ENCODE measurements at places on chromosomes 11 and 22. TPM values are rescaled to one million over a fixed set of nuclear protein-coding genes. Genes with fewer than 3 reads are reported as not detected.
A peak's percentile ranks its signal among the peaks of the same experiment; 100 is the strongest.

C11orf16 gene
- not detected for total RNA-seq

OR52J3 gene
- not detected for total RNA-seq

OR8I2 gene
- total RNA-seq, result not detected

KCNJ11 gene
- 0.26 TPM for total RNA-seq

ANO5 gene
- total RNA-seq, result not detected

KDM2A gene
- total RNA-seq, result 366 TPM

PHF21B gene
- not detected for total RNA-seq

KLHDC7B gene
- total RNA-seq, result 3.8 TPM

MMP8 gene
- total RNA-seq, result not detected

FAM180B gene
- total RNA-seq, result 0.23 TPM

LRRC32 gene
- 11.5 TPM for total RNA-seq

- DNase-seq, result no peak
Observed at GRCh38 chr11:85269109-85269508, 358.0 kb downstream of the DLG2 start.

DNA sequence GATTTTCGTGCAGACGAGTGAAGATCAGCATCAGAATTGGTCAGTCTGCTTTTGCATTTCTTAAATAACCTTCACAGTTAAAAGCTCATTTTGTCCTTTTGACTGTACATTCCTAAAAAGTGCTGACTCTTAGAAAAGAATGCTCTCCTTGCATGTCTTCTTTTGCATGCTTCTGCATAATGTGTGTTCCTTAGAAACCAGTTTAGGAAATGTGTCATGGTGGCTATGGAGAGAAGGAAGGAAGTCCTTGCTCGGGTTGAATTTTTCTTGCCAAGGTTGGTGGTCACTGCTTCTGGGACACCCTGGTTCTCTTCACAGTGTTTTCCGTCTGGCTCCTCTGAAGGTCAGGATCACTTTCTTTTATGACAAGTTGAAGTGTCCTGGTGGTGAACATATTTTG, 6.8 kb downstream of the AP2A2 start:
- DNase-seq, result no peak

DNA sequence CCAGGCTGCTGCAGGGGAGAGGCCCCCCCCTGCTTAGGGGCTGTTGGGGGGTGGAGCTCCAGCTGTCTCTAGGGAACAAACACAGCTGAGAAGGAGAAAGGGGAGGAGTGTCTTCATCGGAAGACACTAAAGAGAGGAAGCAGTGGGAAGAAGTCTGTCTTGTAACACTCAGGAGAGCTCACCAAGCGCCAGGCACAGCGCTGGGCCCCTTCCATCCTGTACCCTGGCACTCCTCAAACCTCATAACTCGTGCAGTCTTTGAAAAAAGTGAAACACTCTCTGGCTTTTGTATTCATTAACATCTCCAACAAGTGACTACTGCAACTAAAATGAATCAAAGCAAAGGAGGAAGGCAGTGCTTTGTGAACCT, 67.4 kb upstream of the PRDM11 start:
- DNase-seq, result no peak

DNA sequence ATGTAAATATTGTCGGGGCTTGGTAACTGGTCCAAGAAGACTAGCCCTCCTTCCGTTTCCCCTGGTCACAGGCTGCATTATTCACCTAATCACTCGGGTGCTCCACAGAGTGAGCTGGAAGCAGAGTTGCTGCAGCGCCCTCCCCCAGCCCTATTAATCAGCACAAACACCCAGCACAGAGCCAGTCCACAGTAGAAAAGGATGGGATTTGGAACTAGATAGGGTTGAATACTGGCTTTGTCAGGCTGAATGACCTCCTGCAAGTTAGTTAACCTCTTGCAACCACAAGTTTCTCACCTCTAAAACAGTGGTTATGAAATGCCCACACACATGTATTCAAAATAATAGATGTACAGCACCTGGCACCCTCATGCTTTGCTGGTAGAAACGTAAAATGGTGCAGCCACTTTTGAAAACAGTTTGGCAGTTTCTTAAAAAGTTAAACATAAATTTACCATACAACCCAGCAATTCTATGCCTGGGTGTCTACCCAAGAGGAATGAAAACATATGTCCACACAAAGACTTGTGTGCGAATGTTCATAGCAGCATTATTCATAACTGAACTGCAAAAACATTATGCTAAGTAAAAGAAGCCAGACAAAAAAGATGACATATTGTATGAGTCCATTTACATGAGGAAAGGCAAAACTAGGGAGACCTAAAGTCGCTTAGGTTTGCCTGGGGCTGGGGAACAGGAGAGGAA, 31.7 kb upstream of the APLP2 start:
- no peak for DNase-seq

DNA sequence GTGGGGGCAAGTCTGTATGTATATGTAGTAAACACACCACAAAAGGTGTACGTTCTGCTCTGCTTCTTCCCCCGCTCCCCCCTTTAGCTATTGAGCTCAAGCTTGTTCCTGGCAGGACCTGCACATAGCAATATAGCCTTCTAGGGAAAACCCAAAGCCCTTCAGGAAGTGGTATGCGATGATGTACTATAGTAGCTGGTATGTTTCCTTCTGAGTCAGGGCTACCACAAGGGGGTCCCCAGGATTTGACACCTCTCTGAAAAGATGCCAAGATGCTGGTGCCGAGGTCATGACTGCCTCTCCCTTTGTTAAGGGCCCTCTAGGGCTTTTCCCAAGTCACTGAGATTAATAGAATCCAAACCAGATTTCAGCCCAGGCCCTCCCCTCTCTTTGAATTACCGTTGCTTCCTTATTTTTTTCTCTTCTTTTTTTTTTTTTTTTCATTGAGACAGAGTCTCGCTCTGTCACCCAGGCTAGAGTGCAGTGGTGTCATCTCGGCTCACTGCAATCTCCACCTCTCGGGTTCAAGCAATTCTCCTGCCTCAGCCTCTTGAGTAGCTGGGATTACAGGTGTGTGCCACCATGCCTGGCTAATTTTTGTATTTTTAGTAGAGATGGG, 268.4 kb downstream of the ETS1 start:
- DNase-seq, result peak; percentile 53

GRCh38 chr22:33579448-33580093, 340.7 kb downstream of the LARGE1 start:
- no peak for DNase-seq

GRCh38 chr11:94882931-94883330, 90.4 kb downstream of the CWC15 start:
- no peak for DNase-seq

- no peak for DNase-seq
Observed at GRCh38 chr22:44621401-44622146, 80.4 kb upstream of the PRR5 start.

DNA sequence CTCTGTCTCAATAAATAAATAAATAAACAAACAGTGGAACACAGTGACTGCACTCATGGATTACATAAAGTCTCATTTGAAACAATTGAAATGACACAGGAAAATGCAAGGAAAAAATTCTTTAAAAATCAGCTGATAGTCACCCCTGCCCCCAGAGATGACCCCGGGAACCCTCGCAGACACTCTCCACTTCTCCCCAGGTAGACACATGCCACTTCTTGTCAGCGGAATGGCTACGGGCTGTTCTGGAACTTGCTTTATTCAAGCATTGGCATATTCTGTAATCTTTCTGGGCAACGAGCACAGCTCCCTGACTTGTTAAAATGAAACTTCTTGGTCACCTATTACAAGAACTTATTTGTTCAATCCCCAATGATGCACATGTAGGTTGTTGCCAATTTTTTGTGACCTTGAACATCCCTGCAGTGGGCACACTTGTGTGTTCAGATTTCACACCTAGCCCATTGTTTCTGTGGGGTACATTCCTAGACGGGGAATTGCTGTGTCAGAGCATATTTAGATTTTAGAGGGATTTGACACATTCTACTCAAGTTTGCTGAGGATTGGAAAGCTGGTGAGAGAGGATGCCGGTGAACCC, 32.8 kb downstream of the MYEOV start:
- no peak for DNase-seq

GRCh38 chr11:100151944-100152343, 535.1 kb upstream of the ARHGAP42 start:
- no peak for DNase-seq

- no peak for DNase-seq
Observed at GRCh38 chr11:61023966-61024295, 52.5 kb downstream of the CD6 start.

GRCh38 chr11:1231396-1232020, 8.6 kb downstream of the MUC5B start:
- DNase-seq, result no peak

DNA sequence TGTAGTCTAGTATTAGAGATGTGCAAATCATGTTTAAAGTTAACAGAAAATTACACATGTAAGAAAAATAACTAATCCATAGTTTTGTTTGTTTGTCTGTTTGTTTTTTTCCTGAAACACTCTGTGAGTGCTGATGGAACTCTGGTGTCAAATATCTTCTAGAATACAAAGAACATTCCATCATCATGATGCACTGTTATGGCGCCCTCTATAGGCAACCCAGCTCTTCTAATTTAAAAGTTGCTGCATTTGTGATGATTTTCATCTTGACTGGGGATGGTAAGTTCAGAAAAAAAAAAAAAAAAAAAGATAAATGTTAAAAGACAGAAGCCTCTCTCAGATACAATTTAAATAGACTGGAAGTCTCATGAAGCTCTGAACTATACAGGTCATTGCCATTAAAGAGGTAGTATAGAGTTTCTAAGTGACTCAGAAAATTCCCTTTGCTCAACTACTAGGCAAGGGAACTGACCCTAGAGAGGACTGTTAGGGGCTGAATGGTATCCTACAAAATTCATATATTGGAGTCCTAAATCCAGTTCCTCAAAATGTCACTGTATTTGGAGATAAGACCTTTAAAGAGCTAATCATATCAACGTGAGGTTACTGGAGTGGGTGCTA, 597.2 kb upstream of the ANO3 start:
- DNase-seq, result no peak

- no peak for DNase-seq
Observed at GRCh38 chr22:20948450-20948849, 18.6 kb upstream of the AIFM3 start.

DNA sequence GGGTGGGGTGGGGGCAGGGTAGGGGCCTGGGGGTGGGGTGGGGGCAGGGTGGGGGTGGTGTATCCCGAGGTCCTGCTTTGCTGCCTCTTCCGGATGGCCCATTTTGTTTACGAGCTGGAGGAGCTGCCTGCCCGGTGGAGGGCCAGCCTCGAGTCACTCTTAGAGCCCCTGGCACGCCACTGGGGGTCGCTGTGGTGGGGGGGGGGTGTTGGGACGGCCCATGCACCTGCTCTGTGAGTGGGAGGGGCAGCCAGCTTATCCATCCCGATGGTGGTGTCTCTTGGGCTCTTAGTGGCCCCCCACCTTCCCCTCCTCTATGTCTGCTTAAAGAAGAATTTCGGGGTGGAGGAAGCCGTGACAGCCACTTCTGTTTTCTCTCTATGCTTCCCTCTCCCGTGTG, 24.6 kb downstream of the MRGPRD start:
- DNase-seq, result peak; percentile 22

GRCh38 chr11:111344032-111344431, 35.0 kb downstream of the POU2AF1 start:
- DNase-seq, result no peak

DNA sequence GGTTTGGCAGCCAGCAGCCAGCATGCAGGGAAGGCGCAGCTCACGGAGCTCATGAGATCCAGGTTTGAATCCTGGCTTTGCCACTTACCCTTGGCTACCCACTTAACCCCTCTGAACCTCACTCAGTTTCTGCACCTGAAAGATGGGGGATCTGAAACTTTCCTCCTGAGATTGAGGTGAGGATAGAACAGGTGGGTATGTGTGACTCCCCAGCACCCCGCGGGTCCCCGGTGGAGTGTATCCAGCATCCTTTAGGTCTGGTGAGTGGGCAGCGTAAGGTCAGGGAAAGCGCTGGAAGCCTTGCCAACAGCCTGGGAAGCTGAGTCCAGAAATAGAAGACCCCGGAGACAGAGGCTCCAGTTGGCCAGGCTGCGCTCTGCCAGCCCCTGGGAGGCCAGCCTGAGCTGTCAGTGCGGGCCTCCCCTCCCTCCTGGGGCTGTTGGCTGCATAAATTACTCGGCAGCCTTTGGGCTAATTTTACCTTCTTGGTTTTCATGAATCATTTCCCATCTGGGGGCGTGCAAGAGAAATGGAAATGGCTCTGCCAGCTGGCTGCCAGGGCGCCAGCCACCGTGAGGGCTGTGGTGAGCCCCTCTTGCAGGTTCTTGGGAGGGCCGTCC, 17.6 kb downstream of the PRDM11 start:
- no peak for DNase-seq

GRCh38 chr22:31269892-31270579, 22.3 kb downstream of the PIK3IP1 start:
- no peak for DNase-seq

GRCh38 chr22:33922349-33922681, 2.0 kb upstream of the LARGE1 start:
- DNase-seq, result no peak

DNA sequence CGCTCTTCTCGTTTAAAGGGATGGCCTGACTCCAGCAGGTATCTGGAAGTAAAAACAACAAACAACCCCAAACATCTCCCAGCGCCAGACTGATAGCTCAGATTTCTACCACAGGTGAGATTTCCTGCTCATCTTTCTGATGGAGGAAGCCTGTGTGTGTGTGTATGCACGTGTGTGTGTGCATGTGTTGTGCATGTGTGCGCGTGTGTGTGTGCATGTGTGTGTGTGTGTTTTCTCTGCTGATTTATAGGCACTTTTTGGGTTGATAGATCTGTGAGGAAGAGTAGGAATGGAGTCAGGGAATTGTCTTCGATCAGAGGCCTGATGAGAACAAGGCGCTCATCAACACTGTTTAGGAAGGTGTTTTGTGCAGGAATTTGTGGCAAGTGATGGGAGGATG, 103.0 kb downstream of the PKNOX2 start:
- no peak for DNase-seq

- no peak for DNase-seq
Observed at GRCh38 chr11:69654001-69654659, 13.2 kb downstream of the CCND1 start.

DNA sequence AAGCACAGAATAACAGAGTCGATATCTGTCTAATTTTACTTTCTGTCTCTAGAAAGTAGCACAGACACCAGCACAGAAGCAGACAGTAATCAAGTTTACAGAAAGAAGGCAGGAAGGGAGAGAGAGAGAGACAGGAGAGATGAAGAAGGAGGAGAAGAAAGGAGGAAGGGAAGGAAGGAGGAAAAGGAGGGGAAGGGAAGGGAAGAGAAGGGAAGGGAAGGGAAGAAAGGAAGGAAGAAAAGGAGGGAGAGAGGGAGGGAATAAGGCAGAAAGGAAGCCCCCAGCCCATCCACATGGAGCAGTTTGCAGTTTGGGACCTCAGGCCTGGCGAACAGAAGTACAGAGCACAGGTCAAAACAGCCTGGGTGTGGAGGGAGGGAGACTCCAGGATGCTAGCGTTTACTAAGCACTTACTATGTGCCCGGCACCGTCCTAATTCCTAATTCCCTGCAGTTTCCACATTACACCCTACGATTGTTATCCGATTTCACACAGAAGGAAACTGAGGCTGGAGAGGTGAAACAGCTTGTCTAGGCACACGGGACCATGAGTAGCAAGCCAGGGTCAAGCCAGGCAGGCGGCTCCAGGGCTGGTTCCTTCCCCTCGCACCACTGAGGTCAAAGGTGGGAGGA, 46.0 kb upstream of the WNT7B start:
- DNase-seq, result no peak

GRCh38 chr11:102293873-102294601, 23.2 kb upstream of the BIRC3 start:
- DNase-seq, result no peak

- DNase-seq, result no peak
Observed at GRCh38 chr11:123103326-123103980, 41.5 kb upstream of the HSPA8 start.

- DNase-seq, result no peak
Observed at GRCh38 chr11:2924381-2924780, 4.8 kb downstream of the PHLDA2 start.

Measured in T-helper 17 cell (primary cell).